Lung (tissue), 17 donors: ENCODE measurements at places on chromosomes 1 and 21. TPM values are rescaled to one million over a fixed set of nuclear protein-coding genes. Genes with fewer than 3 reads are reported as not detected.

Gene KRTAP19-3
- not detected for polyA plus RNA-seq

Gene ZNF687
- 13.7 TPM for polyA plus RNA-seq

Gene TPTE
- not detected for polyA plus RNA-seq

Gene CYP4A11
- polyA plus RNA-seq, result 0.06 TPM

Gene TTLL10
- polyA plus RNA-seq, result 4.3 TPM

Gene RPL22
- 186 TPM for polyA plus RNA-seq

Gene PALMD
- polyA plus RNA-seq, result 10.5 TPM

Gene ZNF593
- 140 TPM for polyA plus RNA-seq

Gene BNIPL
- 1.9 TPM for polyA plus RNA-seq

Gene PRKAA2
- polyA plus RNA-seq, result 0.57 TPM

Gene SPATA1
- 0.71 TPM for polyA plus RNA-seq

Gene STUM
- 0.45 TPM for polyA plus RNA-seq

Gene POGZ
- 23.4 TPM for polyA plus RNA-seq

Gene SLC26A9
- polyA plus RNA-seq, result 14.2 TPM

Gene LCE1D
- not detected for polyA plus RNA-seq

Gene AMY1A
- polyA plus RNA-seq, result 1.1 TPM

Gene TIAM1
- polyA plus RNA-seq, result 3.5 TPM

Gene CACNA1S
- 0.02 TPM for polyA plus RNA-seq

Gene RAB3B
- polyA plus RNA-seq, result 0.03 TPM

Gene DIO1
- 0.41 TPM for polyA plus RNA-seq

Gene DEPDC1
- 0.28 TPM for polyA plus RNA-seq

Gene PODN
- polyA plus RNA-seq, result 27.0 TPM

Gene SPRR2G
- not detected for polyA plus RNA-seq

Gene SH2D2A
- 3.0 TPM for polyA plus RNA-seq

Gene NTNG1
- 0.83 TPM for polyA plus RNA-seq

Gene C8A
- polyA plus RNA-seq, result 1.4 TPM

Gene DISC1
- polyA plus RNA-seq, result 0.98 TPM

Gene AIRE
- not detected for polyA plus RNA-seq

Gene FCMR
- 13.3 TPM for polyA plus RNA-seq

Gene PTGFR
- 4.7 TPM for polyA plus RNA-seq

Gene TDRD5
- polyA plus RNA-seq, result 0.05 TPM

Gene TFAP2E
- 1.4 TPM for polyA plus RNA-seq

Gene DMBX1
- polyA plus RNA-seq, result 0.01 TPM

Gene CIART
- 8.0 TPM for polyA plus RNA-seq

Gene FCRL5
- polyA plus RNA-seq, result 0.26 TPM

Gene ANKRD34A
- polyA plus RNA-seq, result 0.45 TPM

Gene CFAP107
- 2.5 TPM for polyA plus RNA-seq

Gene LCE1B
- not detected for polyA plus RNA-seq
